ENCODE measurements at places on chromosomes 13 and 19. TPM values are rescaled to one million over a fixed set of nuclear protein-coding genes. Genes with fewer than 3 reads are reported as not detected.

HSH2D gene
- 0.72 TPM for total RNA-seq

DNA sequence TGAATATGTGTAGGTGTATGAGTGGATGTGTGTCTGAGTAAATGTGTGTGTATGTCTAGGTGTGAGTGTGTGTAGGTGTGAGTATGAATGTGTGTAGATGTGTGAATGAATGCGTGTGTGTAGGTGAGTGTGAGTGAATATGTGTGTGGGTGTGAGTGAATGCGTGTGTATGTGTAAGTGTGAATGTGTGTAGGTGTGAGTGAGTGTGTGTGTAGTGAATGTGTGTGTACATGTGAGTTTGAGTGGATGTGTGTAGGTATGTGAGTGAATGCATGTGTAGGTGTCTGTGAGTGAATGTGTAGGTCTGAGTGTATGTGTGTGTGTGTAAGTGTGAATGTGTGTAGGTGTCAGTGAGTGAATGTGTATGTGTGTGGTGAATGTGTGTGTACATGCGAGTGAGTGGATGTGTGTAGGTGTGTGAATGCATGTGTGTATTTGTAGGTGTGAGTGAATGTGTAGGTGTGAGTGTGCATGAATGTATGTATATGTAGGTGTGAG is 201.0 kb upstream of the ZNF536 start:
- DNase-seq, result no peak

DNA sequence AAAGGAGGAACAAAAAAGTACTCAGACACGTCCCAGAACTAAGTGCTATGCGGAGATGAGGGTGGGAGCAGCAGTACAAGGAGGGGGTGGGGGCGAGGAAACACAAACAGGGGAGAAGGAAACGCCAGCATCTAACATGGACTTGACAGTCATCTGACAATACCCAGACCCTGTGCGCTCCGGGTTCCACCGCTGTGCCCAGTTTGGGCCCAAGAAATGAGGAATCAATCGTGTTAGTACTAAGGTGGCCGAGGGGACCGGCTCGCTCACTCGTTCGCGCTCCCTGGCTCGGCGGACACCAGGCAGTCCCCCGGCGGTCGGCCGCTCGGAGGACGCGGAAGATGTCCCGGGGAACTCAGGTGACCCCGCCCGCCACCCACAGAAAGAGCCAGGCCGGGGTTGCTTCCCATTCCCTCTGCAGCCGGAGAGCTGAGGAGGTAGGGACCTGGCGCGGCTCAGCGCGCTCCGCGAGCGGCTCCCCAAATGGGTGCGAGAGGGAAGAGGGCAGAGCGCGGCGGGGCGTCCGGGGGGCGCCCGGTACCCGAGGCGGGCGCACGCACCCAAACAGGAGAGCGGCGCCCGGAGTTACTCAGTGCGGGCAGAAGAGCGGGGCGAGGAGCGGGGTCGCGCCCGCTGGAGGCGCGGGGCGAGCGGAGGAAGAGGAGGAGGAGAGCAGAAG is 616 bp downstream of the TSHZ3 start:
- DNase-seq, result no peak

GRCh38 chr19:53983457-53984289 is 7.8 kb upstream of the CACNG6 start:
- no peak for DNase-seq

- DNase-seq, result no peak
Observed at GRCh38 chr13:20173116-20173746, 12.4 kb upstream of the GJA3 start.

ZNF547 gene
- total RNA-seq, result 6.1 TPM

DNA sequence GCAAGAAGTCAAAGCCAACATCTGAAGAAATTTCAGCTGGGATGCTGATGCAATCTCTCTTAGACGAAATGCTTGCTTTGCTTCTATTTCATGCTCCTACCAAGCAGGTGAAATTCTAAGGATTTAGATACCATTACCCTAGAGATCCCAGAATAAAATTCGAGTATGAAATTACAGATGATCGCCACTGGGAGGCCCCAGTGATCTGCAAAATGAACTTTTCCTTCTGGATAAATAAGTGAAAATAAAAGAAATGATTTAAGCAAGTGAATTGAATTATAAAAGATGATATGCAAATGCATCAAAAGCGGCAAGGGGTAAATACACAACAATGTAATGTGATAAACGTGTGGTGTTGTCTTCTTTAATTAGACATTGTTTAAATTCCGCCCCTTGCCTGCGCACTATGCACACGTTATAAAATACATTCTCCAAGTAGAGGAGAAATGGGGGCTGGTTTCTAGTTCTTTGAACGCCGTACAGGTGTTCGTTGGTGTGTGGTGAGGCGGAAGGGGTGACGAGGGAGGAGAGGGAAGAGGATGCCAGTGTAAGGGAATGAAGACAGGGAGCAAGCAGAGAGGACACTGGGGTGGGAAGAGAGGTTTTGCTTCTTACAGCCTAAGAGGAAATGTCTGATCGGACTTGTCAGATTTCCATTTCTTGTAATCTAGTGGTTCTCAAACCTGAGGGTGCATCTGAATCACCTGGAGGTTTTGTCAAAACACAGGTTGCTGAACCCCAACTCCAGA is 58.0 kb downstream of the ERCC5 start:
- no peak for DNase-seq

SYNGR4 gene
- total RNA-seq, result not detected

GRCh38 chr19:17772172-17772571 is 20.9 kb downstream of the FCHO1 start:
- DNase-seq, result no peak

GRCh38 chr13:114112826-114113322 is 19.5 kb downstream of the RASA3 start:
- no peak for DNase-seq

DNA sequence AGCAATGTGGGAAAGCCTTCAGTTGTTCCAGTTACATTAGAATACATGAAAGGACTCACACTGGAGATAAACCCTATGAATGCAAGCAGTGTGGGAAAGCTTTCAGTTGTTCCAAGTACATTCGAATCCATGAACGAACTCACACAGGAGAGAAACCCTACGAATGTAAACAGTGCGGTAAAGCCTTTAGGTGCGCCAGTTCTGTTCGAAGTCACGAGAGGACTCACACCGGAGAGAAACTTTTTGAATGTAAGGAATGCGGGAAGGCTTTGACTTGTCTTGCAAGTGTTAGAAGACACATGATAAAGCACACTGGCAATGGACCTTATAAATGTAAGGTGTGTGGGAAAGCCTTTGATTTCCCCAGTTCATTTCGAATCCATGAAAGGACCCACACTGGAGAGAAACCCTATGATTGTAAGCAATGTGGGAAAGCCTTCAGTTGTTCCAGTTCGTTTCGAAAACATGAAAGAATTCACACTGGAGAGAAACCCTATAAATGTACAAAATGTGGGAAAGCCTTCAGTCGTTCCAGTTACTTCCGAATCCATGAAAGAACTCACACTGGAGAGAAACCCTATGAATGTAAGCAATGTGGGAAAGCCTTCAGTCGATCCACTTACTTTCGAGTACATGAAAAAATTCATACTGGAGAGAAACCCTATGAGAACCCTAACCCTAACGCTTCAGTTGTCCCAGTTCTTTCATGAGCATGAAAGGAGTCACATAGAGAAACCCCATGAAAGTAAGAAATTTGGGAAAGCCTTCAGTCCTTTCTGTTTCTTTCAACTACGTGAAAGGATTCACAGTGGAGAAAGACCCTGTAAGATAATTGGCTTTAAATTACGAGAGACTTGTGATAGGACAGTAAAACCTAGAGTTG is 20.1 kb downstream of the ZNF627 start:
- DNase-seq, result no peak

- DNase-seq, result no peak
Observed at GRCh38 chr19:8416796-8417195, 3.7 kb downstream of the MARCHF2 start.

GRCh38 chr19:12838182-12838885 is at the start of gene MAST1:
MAST1 (plus strand) TSS chr19:12838515; CDS start chr19:12838573, 58 bp downstream.
- peak; percentile 51 for DNase-seq

- peak; percentile 49 for DNase-seq
Observed at GRCh38 chr19:7799640-7800355, 30.2 kb upstream of the EVI5L start.

DNA sequence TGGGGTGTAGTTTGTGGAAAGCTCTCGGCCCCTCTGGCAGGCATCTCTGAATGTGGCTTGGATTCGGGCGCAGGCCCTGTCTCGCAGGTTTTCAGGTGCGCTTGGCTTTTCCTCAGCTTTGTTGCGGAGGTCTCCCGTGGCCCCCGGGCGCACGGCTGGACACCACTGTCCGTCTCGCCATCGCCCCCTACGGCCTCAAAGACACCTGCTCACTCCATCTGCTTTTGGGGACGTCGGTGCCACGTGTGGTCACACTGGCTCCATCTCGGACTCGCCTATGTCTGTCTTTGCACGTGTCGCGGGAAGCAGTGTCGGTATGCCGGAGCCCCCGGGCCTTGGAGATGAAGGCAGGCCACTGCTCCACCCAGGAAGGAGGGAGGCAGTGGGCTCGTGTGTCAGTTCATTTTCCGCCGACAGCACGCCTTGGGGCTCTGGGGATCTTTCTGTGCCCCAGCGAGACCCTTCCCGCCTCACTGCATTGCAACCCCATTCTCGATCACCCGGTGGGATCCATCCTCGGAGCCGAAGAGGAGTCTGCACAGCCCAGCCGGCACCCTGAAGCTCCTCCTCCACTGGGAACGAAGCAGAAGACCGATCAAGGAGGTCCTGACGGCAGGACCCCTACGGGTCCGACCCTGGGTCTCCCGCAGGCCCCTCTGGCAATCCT is 42.1 kb downstream of the ZNF146 start:
- no peak for DNase-seq

DNA sequence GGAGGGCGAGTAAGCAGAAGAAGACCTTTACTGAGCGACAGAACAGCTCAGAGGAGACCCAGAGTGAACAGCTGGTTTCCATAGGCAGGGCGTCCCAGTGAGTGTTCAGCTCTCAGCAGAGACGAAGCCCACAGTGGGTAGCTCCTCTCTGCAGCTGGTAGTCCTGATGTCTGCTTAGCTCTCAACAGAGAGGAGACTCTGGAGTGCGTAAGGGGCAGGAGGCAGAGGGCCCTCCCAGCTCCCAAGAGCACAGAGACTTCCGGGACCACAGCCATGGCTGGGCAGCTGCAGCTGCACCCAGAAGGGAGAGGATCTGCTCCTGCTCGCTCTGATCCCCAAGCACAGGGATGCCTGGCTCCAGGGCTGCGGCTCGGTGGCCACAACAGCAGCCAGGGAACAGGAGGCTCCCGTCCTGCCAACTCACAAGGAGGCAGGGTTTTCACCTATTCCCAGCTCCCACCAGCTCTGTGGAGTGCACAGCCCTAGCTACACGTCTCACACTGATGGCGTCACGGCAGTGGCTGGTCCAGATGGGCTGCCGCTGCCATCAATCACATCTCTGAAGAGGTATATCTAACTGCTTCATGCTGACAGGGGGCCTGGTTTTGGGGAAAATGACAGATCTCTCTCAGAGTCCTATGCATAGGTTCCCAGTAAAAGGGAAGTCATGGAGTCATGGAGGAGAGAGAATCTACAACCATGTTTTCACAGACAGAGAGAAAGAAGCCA is 2660.1 kb upstream of the PCDH20 start:
- no peak for DNase-seq

GRCh38 chr19:1991018-1991913 is 24.2 kb downstream of the BTBD2 start:
- no peak for DNase-seq

- no peak for DNase-seq
Observed at GRCh38 chr13:112331675-112332074, 44.5 kb upstream of the SPACA7 start.

DNA sequence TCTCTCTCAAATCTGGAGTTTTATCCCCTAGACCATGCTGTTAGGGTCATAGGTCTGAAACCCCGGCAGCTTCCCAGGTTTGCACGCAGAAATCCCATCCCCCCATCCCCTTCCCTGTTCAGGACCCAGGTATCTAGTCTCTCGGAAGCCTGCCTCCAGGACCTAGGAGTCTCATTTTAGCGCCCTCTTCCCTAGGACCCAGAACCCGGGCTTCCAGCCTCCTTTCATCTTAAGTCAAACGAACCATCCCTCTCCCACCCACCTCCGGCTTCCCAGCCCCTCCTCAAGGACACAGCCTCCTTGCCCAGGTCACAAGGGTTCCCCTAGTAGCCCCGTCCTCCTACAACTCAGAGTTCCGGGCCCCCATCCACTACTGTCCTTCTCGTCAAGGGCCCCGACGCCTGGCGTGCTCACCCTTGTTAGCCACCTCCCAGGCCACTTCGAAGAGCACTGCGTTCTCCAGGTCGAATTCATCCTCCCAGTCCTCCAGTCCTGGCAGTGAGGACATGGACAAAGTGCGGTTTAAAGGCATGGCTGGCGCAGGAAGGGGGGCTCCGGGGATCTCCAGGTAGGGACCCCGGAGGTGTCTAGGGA is 431 bp downstream of the GYS1 start:
- DNase-seq, result no peak

ADGRE2 gene
- not detected for total RNA-seq

- no peak for DNase-seq
Observed at GRCh38 chr19:12997179-12997966, 2.1 kb downstream of the NFIX start.

GRCh38 chr19:10861103-10861651 is 10.2 kb upstream of the CARM1 start:
- no peak for DNase-seq

DNA sequence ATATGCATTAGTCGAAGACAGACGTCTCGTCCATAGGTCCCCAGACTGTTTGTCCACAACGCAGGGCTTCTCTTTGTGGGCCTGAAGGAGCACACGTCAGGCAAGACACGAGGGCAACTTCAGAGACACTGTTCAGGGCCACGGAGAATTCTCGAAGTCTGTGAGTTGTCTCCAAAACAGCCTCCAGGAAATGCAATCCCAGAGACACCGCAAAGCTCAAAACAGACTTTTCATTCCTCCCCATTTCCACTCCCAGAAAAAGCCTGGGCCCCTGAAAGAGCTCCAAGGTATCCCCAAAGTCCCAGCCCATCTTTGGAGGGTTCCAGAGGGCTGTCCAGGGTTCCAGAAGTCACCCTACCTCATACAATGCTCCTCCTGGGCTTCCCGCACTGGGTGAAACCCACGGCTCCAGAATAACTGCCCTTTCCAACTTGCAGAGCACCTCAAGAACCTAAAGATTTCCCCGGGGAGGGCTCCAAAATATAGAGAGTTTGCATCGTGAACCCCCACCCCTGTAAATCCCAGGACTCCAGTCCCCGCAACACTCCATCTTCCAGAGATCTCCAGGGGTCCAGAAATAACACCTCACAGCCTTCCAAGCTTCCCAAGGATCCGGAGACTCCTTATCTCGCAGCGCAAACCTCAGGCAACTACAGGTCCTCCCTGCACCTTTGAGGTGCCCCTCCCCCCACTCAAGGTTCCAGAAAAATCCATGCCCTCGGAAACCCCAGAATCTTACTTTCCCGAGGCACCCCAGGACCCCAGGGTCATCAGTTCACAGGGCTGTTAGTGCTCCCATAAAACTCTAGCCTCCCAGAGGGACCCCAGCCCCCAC is 687 bp upstream of the FTL start:
- DNase-seq, result no peak

SBK3 gene
- total RNA-seq, result not detected

DNA sequence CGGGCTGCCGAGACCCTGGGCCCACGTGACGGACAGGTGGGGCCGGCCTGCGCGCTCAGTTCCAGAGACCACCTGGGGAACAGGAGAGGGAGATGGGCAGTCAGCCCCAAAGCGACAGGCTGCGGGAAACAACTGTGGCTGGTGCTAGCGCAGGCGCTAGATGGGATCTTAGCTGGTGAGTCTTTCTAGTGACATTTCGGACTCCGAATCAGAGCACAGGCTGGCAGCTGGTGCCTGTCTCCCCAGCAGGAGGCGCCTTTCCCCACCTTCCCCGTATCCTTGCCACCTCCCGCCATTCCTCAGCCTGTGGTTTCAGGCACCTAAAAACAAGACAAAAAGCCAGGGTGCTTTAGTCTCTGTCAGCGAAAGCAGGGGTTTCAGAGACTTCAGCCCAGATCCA is 19.4 kb upstream of the RANBP3 start:
- no peak for DNase-seq

TJP3 gene
- total RNA-seq, result 36.3 TPM

Measured in progenitor cell of endocrine pancreas (in vitro differentiated cells).